ENCODE measurements at places on chromosomes 6 and 20.
A peak's percentile ranks its signal among the peaks of the same experiment; 100 is the strongest.

DNA sequence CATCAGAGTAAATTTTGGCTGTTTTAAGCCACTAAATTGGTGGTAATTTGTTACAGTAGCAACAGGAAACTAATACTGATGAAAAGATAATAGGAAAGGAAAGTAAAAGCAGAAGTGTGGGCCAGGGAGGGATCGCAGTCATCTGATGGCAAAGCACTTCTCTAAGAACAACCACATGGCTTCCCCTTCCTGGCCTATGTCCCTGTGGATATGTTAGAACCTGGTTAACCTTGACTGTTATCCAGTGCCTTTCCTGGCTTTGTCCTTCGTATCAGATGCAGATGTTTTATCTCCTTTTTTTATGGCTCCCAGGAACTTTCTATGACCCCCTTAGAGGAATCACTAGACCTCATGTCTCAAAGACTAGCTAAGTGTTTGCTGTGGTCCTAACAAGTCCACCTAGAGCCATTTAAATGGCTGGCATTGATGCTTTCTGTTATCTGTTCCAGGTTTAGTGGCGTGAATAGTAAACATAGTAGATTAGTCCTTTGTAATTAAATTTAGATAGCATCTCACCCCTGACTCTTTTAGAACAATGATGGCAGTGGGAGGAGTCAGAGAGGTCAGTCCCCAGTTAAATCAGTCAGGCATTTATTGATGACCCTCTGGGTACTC is 79.2 kb upstream of the PHACTR2 start:
- no peak for ATAC-seq

GRCh38 chr20:60250251-60250650 is 292.0 kb downstream of the CDH26 start:
- no peak for ATAC-seq

- no peak for ATAC-seq
Measured at GRCh38 chr6:166318227-166318626, 10.0 kb upstream of the PRR18 start.

- ATAC-seq: no peak
Measured at GRCh38 chr20:7195704-7196103, 428.2 kb downstream of the BMP2 start.

DNA sequence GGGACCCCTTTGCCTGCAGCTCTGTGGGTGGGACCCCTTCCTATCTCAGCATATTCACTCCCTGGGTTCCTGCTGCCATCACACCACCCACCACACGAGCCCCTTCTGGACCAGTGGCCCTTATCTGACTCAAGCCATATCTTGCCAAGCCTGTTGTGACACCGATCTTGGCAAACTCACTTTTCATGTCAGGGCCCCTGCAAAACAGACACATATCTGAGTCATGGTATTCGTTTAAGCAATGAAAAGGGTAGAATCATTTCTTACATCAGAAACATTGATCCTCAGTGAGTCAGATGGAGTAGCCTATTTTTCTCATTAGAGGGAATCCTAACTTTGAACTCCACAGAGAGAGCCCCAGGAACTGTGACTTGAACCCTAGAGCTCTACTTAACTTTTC is 10.6 kb downstream of the RAET1E start:
- ATAC-seq: peak; percentile 70

GRCh38 chr6:14857501-14857900 is 388.4 kb upstream of the JARID2 start:
- ATAC-seq: no peak

DNA sequence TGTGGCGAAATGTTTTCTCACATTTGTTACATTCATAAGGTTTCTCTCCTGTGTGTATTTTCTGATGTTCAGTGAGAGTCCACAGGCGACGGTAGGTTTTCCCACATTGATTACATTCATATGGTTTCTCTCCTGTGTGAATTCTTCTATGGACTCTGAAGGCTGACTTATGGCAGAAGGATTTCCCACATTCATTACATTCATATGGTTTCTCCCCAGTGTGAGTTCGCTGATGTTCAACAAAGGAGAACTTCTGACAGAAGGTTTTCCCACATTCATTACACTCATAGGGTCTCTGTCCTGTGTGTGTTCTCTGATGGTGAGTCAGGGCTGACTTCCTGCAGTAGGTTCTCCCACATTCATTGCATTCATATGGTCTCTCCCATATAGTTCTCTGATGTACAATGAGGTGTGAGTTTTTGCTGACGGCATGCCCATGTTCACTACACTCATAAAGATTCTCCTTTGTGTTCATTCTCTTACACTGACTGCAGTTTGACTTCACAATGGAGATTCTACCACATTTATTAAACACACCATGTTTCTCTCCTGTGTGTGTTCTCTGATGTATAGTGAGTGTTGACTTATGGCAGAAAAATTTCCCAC is 11.9 kb downstream of the ZNF334 start:
- ATAC-seq: no peak

DNA sequence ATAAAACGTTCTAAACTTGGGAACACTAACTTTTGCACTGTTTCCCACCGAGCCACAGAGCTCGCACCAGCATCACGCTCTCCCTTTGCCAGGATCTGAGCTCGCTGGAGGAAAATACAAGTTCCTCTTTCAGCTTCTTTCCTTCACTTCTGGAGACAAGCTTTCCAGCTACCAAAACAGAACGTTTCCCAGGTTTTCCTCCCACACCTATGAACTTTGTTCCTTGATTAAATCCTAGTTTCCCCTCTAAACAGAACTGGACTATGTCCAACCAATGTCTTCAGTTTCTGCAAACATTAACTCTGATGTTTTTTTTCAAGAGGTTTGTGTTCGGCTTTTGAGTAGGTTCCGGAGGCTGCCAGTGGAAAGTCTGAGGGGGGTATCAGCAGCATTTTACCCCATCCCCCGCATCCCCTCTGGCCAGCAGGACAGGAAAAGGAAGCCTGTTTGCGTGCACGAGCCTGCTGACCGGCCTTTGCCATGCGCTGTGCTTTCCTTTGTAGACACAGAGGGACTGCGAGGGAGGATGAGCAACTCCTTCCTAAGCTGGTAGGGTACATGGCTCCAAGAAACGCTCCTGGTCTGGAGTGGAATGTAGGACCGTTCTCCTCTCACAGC is 135.5 kb downstream of the LY86 start:
- ATAC-seq: peak; percentile 53

- no peak for ATAC-seq
Measured at GRCh38 chr6:170523256-170524171, 29.6 kb downstream of the PSMB1 start.

DNA sequence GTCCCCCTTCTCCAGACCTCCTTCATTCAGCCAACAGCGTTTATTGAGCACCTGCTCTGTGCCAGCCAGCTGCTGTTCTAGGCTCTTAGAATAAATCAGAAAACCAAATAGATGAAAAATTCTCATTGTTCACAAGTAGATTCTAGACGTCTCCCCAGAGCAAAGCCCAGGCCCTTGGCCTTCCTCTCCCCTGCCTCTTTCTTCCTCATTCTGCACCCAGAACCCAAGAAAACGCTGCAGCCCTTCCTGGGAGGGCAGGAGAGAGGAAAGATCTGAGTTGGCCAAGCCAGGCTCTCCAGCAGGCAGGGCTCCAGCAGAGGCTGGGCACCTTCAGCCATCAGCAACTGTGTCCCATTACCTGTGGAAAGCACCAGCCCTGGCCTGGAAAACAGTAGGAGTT is 12.0 kb upstream of the BPI start:
- no peak for ATAC-seq

DNA sequence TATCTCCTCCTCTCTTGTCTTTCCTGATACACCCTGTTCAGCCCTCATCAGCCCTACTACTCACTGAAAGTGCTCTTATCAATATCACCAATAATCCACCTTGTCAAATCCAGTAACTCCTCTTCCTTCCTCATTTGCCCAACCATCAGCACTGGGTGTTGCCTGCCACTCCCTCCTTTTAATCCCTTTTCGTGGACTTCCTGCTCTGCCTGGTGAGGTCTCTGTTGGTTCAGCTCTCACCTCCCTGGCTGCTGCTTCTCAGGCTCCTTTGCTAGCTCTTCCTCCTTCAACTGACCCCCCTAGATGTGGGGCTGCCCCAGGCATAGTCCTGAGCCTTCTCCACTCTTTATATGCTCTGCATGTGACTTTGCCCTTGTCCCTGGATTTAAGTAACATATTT is 92.5 kb downstream of the PREP start:
- peak; percentile 84 for ATAC-seq

- no peak for ATAC-seq
Measured at GRCh38 chr6:32198345-32198696, 5.9 kb upstream of the GPSM3 start.

DNA sequence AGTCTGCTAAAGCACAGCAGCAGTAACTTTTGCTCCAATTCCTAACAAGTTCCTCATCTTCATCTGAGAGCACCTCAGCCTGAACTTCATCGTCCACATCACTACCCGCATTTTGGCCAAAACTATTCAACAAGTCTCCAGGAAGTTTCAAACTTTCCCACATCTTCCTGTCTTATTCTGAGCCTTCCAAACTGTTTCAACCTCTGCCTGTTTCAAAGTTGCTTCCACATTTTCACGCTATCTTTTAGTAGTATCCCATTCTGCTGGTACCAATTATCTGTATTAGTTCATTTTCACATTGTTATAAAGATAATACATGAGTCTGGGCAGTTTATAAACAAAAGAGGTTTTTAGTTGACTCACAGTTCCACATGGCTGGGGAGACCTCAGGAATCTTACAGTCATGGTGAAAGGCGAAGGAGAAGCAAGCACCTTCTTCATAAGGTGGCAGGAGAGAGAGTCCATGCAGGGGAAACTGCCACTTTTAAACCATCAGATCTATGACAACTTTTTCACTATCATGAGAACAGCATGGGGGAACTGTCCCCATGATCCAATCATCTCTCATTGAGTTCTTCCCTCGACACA is 99.4 kb upstream of the GRIK2 start:
- ATAC-seq: no peak

- ATAC-seq: no peak
Measured at GRCh38 chr6:119090256-119090655, 11.8 kb upstream of the FAM184A start.

GRCh38 chr6:162123797-162124196 is 603.8 kb downstream of the PRKN start:
- ATAC-seq: no peak

- ATAC-seq: no peak
Measured at GRCh38 chr20:14259689-14260088, 77.7 kb downstream of the FLRT3 start.

DNA sequence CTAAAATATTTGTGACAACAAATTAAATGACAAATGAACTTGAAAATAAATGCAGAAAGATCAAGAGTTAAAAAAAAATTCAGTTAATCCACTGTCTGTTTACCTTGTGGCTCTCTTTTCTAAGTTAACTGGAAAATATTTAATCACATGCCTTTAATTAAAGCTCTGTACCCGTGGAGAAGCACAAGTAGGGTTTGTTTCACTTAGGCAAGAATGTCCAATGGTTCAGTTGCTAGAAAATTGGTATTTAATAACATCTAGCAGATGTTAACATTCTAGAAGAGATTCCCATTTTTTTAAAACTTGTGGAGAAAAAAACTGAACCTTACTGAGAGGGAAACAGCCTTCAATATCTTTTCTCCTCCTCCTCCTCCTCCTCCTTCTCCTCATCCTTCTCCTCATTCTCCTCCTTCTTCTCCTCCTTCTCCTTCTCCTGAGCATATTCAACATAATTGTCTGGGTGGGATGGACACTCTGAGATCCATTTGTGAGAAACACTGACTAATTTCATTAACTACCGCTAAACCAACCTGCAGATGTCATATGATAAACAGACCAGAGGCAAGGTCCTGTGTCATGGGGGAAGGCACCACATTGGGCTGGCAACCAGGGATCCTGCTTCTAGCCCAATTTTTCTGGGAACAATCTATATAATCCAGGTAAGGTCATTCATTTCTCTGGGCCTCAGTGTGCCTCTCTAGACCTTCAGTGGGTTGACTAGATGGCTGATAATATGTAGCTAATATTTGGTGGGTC is 44.1 kb upstream of the AKIRIN2 start:
- ATAC-seq: no peak

DNA sequence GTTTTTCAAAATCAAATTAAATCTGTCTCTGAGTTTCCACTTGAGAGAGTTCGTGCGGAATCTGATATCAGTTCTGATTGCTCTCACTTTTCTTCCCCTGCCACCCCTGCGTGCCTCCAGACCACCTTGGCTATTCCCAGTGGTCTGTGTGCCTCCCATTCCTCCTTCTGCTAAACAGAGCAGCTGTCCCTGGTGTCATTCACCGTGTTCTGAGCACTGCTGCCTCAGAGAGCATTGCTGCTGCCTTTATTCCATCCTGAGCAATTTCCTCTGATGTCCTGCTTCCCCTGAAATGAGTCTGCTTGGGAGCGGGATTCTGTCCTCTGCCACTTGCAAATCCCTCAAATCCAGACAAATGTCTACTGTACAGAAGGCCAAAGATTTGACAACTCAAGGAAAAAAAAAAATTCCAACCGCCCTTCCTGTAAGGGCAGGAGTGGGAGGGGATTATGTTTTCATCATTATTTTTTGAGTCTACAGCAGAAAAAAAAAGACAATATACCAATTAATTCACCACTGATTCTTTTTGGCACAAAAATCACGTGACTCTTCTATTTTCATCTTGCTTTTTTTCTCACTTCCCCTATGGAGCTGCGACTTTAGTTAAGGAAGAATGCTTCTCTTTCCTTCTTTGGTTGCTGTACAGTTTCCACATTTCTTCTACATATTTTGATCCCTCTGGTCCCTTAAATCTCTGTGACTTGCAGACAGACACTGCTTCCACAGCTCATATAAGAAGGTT is 833.0 kb downstream of the EPHA7 start:
- no peak for ATAC-seq

GRCh38 chr6:20192625-20193024 is 19.6 kb downstream of the MBOAT1 start:
- ATAC-seq: no peak

GRCh38 chr6:132952031-132952867 is 137.9 kb downstream of the RPS12 start:
- ATAC-seq: no peak

- no peak for ATAC-seq
Measured at GRCh38 chr6:301526-301925, 9.2 kb downstream of the DUSP22 start.

DNA sequence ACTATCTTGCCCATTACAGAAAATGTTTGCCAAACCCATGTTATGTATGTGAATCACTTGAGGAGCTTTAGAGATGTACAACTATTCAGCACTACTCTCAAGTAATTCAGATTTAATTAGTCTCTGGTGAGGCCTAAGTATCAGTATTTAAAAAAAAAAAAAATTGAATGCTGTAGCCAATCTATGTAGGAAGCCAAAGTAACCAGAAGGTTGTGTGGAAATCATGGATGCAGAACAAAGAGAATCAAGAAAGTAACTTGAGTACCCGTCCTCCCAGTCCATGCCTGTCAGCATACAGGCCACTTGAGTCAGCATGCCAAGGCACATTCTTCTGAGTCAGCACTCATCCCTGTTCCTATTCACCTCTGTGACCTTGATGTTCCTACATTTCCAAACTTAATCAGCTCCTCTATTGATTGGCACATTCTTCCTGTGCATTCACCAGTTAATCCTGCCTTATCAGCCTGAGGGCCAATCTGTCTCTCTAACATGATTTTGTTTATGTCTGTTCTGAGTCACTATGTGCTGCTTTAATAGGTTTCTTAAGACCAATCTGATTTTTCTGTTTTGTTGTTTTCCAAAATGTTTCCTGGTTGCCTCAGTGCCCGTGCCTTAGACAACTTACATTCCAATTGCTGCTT is 165.6 kb downstream of the KCNQ5 start:
- peak; percentile 99 for ATAC-seq

- ATAC-seq: no peak
Measured at GRCh38 chr6:18613319-18613925, 226.3 kb downstream of the RNF144B start.

- ATAC-seq: no peak
Measured at GRCh38 chr6:122161136-122161535, 238.3 kb upstream of the HSF2 start.
